Thoracic aorta (tissue), 2 donors: ENCODE measurements at places on chromosomes 2 and 18.
A peak's percentile ranks its signal among the peaks of the same experiment; 100 is the strongest.

DNA sequence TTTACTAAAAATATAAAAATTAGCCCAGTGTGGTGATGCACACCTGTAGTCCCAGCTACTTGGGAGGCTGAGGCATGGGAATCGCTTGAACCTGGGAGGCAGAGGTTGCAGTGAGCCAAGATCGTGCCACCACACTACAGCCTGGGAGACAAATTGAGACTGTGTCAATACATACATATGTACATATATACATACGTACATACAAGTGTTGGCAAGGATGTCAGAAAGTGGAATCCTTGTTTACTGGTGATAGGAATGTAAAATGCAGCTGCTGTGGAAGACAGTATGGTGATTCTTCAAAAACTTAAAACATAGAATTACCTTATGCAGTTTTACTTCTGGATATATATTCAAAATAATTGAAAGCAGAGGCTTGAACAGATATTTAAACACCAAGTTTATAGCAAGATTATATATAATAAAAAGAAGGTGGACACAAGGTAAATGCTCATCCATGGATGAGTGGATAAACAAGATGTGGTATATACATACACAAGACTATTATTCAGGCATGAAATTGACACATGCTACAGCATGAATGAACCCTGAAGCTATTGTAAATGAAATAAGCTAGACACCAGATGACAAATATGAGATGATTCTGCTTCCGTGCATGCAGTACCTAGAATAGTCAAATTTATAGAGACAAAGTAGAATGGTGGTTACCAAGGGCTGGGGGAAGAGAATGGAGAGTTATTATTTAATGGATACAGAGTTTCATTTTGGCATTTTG lies 43.2 kb downstream of the CCDC138 start:
- no peak for DNase-seq

GRCh38 chr2:64692401-64692800 lies 38.7 kb upstream of the SERTAD2 start:
- no peak for DNase-seq

DNA sequence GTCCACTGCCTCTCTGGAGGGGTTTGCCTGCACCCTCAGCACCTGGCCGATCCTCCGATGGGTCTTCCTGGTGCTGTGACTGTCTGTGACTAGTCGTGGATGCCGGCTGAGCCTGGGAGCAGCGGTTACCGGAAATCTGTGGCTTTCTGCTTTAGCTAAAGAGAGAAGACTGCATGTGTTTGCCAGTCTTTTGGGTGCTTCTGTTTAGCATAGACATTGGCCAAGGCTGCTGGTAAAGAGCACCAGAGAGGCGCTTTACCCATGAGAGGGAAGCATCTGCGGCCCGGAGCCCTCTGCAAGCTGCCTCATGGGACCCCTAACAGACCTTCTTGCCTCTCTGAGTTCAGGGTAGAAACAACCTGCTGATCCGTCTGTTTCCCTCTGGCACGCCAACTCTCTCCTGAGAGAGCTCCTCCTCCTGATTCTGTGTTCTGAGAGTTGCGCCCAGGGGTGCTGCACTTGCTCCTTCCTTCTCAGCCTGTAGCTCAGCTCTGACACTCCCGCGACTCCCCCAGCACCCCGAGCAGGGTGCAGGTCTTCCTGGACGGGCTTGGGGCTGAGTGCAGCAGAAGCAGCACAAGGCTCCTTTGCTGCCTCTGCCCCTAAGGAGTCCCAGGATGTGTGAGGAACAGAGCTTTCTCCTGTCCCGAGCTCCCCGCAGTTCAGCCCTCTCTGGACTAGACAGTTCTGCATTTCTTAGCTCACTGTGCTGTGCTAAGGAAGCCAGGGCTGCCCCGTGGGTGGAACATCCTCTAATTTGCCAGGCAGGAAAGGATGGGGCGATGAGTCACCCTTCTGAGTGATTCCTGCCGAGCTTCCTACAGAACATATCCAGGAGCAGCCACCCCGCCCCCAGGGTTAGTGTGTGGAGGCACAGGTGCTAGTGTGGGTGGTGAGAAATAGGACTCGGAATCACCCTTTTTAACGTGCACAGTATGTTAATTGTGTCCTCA lies 203.2 kb downstream of the SH3RF3 start:
- peak; percentile 60 for DNase-seq

GRCh38 chr18:69444221-69444620 lies 43.5 kb downstream of the DOK6 start:
- no peak for DNase-seq

DNA sequence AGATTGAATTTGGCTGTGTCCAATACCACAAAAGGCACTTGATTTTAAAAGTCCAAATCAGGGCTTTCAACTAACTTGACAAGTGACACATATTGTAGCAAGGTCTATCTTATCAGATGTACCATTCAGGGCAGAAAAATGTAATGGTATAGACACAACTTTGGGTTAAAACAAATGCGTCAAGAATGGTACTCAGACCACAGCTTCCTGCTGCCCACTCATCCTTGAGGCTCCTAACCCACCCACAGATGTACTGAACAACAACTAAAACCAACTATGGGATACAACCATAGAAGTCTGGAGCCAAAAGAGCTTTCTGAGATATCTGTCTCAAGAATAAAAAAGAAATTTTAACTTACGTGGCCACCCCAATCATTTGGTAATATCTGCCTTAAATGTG lies 105.2 kb downstream of the RBM43 start:
- DNase-seq, result no peak

DNA sequence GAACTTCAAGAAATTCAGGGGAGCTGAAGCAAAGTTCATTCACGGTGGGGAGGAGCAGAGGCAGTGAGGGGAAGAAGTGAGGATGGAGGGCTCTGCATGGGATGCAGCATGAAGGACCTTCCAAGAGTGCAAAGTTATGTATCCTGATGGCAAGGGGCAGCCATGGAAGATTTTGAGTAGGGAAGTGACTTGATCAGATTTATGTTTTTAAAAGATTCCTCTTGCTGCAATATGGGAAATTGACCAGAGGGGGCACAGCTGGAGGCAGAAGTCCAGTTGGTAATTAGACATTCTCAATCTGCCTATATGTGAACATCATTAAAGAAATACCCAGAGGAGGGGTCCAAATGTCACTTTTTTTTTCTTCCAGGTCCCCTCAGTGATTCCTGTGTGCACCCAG lies 21.5 kb upstream of the ANXA4 start:
- no peak for DNase-seq

DNA sequence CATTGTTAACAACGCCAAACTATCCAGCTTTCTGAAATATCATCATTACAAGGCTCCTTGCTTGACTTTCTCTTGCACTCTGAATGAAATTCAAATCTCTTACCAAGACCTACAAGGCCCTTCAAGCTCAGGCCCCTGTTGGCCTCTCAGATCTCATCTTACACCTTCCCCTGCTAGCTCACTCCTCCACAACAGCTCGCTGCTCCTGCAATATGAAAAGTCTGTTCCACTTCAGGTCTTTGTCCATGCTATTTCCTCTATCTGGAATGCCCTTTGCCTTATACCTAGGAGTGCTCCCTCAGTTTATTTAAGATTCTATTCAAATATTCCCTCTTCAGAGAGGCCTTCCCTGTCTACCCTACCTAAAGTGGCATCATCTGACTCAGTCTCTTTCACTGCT lies 91.7 kb downstream of the SESTD1 start:
- DNase-seq, result no peak

DNA sequence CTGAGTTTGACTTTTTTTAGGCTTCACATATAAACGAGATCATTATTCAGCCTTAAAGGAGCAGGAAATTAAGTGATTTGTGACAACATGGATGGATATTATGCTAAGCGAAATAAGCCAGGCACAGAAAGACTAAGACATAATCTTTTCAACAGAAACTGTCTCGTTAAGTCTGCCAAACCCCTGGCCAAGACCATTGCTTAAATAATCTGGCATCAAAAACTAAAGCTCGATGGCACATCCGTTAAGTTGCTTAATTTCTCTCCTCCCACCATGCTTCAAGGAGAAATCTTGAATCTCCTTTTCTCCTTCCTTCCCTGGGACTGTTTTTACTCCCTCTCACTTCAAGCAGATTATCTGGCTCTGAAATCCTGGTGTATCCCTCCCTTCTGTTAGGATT lies 140.3 kb downstream of the GALNT14 start:
- no peak for DNase-seq

DNA sequence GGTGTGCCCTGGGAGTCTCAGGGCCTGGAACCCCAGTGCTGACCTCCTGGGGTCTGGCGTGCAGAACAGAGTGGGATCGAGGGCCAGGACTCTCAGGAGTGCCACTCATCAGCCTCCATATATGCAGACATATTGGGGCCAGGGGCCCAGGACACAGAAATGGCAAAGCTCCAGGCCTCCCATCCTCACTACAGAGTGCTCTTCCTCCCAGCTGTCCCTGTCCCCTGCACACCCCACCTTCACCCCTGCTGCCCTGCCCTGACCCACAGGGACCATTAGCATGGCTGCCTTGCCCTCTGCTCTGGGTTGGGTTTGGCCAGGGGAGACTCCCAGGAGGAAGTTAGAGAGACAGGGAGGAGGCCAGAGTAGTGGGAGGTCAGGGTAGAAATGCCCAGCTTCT lies 2.8 kb downstream of the TEX51 start:
- DNase-seq, result no peak

DNA sequence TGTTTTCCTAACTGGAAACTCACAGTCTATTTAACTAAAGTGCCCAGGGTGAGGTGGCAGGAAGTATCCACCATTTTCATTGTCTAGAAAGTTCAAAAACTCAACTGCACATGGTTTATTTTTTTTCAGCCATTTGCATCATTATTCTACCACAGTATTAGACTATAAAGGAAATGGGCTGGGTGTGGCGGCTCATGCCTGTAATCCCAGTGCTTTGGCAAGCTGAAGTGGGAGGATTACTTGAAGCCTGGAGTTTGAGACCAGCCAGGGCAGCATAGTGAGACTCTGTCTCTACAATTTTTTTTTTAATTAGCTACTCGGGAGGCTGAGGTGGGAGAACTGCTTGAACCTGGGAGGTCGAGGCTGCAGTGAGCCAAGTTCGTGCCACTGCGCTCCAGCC lies 213.8 kb downstream of the MYO3B start:
- DNase-seq, result no peak

DNA sequence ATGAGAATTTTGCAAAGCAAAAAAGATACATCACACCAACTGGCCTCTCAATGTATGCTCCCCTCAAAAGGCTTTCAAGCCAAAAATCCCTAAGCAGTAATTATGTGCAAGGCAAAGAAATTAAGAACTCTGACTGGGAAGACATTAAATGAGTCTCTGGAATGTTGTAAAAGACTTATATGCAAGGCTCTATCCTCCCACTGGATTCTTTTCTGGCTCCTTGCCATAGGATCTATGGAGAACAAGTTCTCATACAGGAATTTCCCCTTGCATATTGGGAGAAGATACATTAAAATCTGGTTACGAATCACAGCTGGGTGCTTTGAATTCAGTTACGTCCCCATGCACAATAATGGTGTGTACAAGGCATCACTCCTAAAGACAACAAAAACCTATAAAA lies 73.4 kb upstream of the ATL2 start:
- DNase-seq, result no peak

DNA sequence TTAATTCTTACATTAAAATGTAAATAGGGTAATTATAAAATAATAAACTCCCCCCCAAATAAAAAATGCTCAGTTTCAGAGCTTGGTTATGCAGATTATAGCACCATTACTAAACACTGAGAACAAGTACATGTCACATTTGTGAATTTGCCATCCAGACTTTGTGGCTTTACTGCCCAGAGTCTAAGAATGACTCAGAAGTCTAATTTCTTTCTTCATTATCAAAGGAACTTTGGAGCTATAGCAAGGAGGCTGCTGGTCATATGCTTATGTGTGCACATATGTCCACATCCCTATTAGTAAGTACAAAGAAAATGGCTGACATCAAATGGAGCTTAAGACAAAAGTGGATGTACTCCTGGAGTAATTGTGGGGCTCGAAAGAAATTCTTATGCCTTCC lies 248.5 kb upstream of the SESTD1 start:
- DNase-seq, result no peak

- DNase-seq, result no peak
Observed at GRCh38 chr18:47485221-47485797, 233.8 kb upstream of the SKOR2 start.
